Hepatocyte (in vitro differentiated cells): ENCODE measurements at places on chromosomes 13 and 19. TPM values are rescaled to one million over a fixed set of nuclear protein-coding genes. Genes with fewer than 3 reads are reported as not detected.
A peak's percentile ranks its signal among the peaks of the same experiment; 100 is the strongest.

The ZNF835 gene
- not detected in 2 replicates for total RNA-seq

The ELOF1 gene
- total RNA-seq: 28.1 and 30.3 TPM in 2 replicates

The CGB5 gene
- 1.5 and 1.9 TPM in 2 replicates for total RNA-seq

GRCh38 chr13:47499358-47500150, 501.5 kb downstream of the SUCLA2 start:
- peak; percentile 10 for DNase-seq
- H3K27me3 ChIP-seq: no peaks in the 10 kb centered on the region
- H3K36me3 ChIP-seq: no peaks in the 10 kb centered on the region
- H3K4me3 ChIP-seq: no peak overlapping the region
- H3K27ac ChIP-seq: peak overlapping the region; percentile 39
- no peaks in the 10 kb centered on the region for H3K4me1 ChIP-seq

The PROZ gene
- total RNA-seq: 4.7 and 5.4 TPM in 2 replicates

The TMEM145 gene
- total RNA-seq: 0.40 TPM in 1 of 2 replicates, not detected in the other

- H3K27ac ChIP-seq: no peak overlapping the region
- H3K27me3 ChIP-seq: no peaks in the 10 kb centered on the region
- DNase-seq: no peak
- H3K4me3 ChIP-seq: no peak overlapping the region
- H3K4me1 ChIP-seq: peaks cover 13% of the 10 kb centered on the region
Observed at GRCh38 chr19:6417713-6418561, 6.7 kb downstream of the KHSRP start.

The C19orf67 gene
- not detected in 2 replicates for total RNA-seq

The SIGLEC9 gene
- 0.20 and 0.77 TPM in 2 replicates for total RNA-seq

GRCh38 chr13:28528848-28529247, 33.9 kb upstream of the FLT1 start:
- no peak for DNase-seq
- H3K27ac ChIP-seq: no peak overlapping the region
- H3K4me3 ChIP-seq: no peak overlapping the region
- H3K4me1 ChIP-seq: peaks cover 10% of the 10 kb centered on the region
- H3K36me3 ChIP-seq: no peaks in the 10 kb centered on the region

The F7 gene
- total RNA-seq: 20.2 and 24.0 TPM in 2 replicates

- no peaks in the 10 kb centered on the region for H3K27me3 ChIP-seq
- H3K4me1 ChIP-seq: no peaks in the 10 kb centered on the region
- no peaks in the 10 kb centered on the region for H3K36me3 ChIP-seq
- H3K4me3 ChIP-seq: no peak overlapping the region
Observed at GRCh38 chr13:101447852-101448251, 4.6 kb upstream of the ITGBL1 start.

DNA sequence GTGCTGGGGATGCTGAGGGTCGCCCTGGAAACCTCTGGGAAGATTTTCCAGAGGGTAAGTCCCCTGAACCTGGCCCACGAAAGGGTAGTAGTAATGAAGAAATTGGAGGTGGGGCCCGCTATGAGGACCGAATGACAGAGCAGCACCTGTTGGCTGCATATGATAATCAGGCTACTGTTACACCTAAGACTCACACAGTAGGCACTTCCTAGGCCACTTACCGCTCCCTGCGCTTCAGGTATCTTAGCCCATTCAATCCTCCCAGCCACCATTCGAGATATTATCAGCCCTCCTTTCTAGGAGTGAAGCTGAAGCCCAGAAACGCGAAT, 4.3 kb upstream of the LRFN3 start:
- H3K27ac ChIP-seq: no peak overlapping the region
- no peak overlapping the region for H3K4me3 ChIP-seq
- peaks cover 4% of the 10 kb centered on the region for H3K4me1 ChIP-seq
- no peaks in the 10 kb centered on the region for H3K27me3 ChIP-seq
